ENCODE measurements at places on chromosomes 6 and 20.

DNA sequence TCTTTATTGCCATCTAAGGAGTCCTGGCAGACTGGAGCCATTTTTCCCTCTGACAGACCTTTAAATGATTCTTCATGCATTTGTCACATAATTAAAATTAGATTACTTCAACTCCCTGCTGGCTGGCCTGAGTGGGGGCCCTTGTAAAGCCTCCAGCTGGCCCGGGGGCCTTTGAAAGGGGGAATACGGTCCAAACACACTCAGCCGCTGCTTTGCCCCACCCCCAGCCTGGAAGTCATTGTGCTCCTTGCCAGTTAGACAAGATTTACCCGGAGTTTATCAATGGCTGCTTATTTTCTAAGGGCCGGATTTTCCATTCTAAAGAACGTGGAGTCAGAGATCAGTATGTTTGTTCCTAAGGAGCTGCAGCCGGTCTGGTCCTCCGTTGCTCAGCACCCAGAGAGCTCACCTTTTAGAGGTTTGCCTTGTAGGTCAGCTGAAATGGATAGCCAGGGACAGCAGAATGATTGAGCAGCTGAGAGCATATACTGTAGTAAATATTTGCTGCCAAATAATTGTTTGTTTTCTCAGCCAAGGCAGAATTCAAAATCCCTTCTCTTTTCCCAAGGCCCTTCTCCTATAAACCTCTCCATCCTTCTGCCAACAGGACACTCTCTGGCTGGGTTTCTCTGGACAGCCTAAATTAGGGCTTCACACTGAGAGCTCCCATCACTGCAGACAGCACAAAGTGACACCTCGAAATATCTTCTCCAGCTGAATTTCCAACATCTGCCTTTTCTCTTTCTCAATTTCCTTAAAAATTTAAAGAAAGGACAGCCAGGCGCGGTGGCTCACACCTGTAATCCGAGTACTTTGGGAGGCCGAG, 68.4 kb upstream of the RBM24 start:
- DNase-seq = no peak

DNA sequence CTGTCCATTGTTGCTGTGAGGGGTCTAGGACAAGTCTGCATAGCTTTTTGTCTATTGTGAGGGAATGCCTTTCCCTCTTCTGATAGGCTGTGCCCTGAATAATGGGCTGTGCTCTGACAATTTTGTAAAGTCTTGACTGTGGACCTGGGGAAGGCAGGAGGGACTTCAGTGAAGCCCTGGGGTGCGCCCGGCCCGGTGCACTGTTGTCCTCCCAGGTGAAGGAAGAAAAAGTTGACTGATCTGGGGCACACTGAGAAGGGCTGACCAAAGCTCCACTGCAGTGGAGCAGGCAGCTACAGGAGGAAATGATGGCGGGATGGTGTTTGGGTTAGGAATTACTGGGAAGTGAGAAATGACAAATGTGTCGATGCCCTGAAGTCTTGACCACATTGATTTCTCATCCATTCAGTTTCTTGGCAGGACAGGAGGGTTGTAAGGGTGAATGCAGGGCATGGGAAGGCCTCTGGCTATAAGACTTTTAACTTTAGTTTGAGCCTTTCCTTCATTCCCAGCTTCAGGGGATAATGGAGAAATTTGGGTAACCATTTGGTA, 224.0 kb upstream of the CST7 start:
- DNase-seq = no peak

GRCh38 chr20:46990596-46991104, 96.0 kb downstream of the EYA2 start:
- no peak for DNase-seq

DNA sequence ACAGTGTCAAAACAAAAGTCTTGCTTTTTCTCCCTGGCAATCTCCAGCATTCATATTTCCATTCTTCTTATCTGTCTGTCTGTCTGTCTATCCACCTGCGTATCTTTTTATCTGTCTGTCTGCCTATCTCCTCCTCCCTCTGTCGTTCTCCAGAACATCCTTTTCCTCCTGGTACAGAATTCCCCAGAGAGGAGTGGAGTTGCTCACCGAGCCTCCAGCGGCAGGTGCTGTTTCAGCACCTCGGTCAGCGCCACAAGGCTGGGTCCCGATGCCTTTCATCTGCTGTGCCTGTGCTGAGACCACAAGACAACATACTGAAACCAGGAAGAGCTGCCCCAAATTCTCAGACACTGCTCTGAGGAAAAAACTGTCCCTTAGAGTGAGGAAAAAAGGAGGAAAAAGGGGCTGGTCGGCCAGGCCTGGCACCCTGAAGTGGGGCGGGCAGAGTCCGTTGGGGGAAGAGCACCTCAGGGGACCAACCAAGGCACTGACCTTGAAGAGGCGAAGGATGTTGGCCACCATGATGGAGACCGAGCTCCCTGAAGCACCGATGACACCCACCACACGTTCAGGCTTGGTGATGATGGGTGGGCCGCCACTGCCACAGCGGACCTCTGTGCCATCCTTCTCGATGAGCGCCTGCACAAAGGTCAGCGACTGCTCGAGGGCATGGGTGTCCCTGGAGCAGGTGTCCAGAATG, 13.3 kb downstream of the GRM4 start:
- no peak for DNase-seq

GRCh38 chr6:28900577-28901256, 23.1 kb downstream of the TRIM27 start:
- no peak for DNase-seq

- no peak for DNase-seq
Observed at GRCh38 chr6:155278319-155279049, 14.7 kb downstream of the CLDN20 start.

GRCh38 chr6:7562769-7563168, 21.3 kb downstream of the DSP start:
- no peak for DNase-seq

- no peak for DNase-seq
Observed at GRCh38 chr20:24034820-24035219, 46.2 kb upstream of the GGTLC1 start.

DNA sequence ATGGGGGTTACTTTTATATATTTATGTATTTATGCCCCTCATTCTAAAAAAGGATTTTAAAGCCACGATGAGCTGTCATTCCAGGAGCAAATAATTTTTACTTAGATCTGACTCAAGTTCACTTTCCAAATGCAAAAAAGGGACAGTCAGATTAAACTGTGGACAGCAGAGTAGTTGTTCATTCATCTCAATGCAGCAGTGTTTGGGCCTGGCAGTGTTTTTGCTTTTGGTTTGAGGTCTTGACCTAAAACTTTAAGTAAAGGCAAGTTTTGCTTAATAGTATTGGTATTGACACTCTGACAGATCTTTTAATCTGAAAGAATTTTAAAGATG, 13.9 kb downstream of the JARID2 start:
- DNase-seq = no peak

DNA sequence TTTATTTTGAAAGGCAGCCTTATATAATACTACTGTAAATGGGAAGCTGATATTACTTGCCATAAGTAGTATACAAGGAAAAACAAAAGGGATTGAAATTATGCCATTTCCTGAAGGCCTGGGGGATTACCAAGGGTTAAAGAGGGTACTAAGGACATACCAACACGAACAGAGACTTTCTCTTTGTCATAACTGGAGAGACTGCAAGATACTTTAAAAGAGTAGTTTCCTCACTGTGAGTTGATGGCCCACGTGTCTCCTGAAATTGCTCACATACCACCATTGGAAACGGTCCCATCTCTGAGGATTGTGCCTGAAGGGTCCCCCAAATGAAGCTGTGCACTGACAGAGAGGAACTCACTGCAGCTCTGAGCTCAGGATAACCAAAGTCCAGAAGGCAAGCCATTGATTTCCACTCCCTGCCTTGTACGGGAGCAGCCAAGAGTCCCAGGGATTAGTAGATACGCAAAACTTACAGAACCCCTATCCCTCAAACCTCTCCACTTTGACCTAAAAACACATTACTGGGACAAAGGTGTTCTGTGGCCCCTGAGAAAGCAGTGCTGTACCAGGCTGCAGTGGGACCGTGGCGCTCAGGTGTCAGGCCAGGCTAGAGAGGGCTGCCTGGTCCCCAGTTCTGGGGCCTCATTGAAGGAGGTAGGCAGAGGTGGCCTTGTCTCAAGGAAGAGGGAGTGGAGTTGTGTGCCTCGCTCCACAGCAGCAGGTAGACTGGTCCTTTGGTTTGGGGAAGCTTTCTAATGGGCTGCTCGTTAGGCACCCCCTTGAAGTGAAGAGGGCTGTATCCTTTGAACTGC, 15.2 kb downstream of the PSMG4 start:
- no peak for DNase-seq

DNA sequence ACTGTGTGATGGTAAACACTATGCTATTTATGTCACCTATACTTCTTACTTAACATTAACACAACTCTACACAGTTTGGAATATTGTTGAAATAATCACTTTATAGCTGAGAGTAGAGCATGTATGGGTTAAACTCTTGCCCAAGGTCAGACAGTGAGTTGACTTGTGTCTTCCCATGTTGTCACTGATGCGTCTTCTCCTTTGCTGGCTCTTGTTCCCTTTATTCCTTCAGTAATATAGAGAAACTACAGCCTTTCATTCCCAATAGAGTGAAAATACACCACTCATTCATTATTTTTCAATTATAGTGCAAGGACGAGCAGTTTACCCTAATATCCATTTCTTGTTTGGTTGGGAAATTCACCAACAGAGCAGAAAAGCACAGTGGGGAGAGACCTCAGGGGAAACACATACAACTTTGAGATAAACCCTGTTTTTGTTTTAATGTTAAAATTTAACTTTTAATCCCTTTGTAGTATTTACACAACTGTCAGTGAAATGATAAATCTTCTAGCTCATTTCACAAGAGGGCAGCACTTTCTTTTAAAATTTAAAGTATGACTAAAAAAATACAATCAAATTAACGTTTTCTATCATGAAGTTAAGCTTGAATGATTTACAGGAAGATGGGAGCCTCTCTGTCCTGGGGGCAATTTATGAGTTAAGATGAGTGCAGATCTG, 363.0 kb downstream of the UTRN start:
- DNase-seq = no peak

DNA sequence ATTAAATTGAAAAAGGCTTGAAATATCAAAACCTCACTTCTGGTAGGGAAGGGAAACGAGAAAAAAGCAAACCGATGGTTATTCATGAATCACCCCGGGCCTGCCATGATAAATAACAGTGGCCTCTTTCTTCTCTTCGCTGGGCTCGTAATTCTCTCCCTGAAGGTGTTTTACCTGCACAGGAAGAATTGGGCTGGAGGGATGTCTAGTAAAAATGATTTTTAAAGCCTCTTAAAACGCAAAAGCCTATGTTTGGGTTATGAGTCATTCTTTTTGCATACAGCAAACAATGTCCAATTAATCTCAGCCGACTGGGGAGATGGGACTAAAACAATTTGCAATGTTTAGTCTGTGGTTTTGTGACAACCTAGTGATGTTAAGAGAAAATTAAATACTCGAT, 16.8 kb downstream of the LINC00237 start:
- DNase-seq = no peak

DNA sequence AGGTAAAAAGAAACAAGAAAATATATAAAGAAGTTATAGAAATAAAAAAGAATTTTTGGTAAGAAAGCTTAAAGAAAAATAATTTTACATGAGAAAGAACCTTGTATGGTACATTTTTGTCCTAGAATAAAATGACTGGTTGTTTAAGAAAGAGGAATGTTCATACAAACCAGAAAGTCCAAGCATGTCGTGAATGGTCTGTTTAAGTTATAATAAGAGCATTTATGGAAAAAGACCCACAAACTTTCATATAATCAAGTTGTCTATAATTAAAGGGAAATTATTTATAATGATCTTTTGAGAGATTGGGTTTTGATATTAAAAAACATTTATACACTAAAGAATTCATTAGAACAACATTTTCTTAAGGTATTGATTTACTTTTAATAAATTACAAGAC, 27.8 kb upstream of the FAM110A start:
- no peak for DNase-seq

GRCh38 chr6:166410426-166410935, 27.7 kb upstream of the MPC1 start:
- DNase-seq = no peak

DNA sequence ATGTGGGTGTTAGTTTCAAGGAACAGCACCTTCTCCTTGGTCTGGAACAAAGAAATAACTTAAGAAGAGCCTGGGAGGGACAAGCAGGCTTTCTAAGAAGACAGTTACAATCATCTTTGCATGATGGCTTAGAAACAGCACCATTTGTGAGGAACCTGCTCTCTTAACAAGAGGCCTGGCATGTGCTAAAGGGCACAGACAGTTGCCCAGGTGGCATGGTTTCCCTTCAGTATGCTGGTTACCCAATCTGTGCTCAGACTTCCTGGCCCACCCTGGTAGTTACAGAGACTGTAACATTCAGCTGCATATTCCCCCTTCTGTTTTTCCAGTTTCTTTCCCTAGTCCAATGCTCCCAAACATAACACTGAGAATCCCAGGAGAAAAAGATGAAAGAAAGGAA, 84.0 kb downstream of the CHD6 start:
- DNase-seq = no peak

DNA sequence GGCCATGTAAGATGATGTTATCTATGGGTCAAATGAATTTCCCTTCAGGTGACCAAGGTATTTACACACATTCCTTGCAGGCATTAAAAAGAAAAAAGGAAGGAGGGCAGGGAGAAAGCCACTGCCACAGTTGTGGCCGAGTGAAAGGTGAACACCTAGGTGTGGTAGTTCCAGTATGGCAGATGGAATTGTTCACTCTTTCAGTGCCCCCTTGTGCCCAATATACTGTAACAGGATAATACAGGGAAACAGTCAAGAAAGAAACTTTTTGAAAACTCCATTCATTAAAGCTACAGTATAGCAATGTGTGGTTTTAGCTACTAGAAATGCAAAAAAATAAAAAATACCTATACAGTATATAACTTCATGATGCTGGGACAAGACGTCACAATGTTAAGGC, 52.1 kb downstream of the BMP2 start:
- DNase-seq = no peak

GRCh38 chr20:1893721-1894470, 1.3 kb upstream of the SIRPA start:
- no peak for DNase-seq

DNA sequence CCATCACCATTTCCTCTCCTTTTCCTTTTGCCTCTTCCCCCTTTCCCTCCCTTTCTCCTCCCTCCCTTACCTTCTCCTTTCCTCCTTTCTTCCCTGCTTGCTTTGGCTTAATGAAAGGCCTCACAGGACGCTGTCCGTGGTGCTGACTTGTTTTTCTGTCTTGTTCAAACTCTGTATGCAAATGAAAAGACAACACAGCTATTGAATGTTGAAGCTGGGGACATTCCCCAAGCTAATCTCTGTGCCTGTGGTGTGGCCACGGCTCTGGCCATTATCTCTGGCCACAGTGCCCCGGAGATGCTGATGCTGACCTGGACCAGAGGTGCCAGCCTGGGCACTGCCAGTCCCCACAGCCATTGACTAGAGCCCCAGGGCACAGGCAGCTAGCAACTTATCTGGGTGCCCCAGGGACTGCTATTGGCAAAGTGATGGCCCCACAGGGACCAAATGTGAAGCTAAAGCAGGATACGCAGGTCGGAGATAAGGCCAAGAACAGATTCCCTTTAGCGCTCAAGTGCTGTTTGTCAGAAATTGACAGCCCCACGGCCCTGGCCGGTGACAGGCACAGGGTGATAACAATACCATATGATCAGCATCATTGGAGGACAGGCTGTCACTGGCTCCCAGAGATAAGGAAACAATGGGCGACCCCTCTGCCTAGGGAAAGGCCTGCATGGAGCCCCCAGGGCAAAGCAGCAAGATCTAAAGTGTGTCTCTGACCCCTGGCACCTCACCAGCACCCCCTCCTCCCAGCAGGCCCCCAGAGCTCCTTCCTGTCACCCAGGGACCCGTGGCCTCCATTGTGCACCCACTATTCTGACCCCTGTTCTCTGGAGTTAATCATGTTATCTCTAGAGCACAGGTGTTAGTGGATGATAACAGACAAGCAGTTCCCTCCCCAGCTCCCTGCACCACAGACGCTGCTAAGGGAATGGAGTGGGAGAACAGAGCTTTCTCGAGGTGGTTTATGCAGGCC, 31.6 kb upstream of the SLC32A1 start:
- no peak for DNase-seq
